ENCODE measurements at places on chromosomes 6 and 20.

GRCh38 chr6:27303613-27304272 is 8.3 kb downstream of the POM121L2 start:
- H3K4me1 ChIP-seq = no peaks in the 10 kb centered on the region
- H3K27ac ChIP-seq = no peak overlapping the region
- peaks cover 20% of the 10 kb centered on the region for H3K27me3 ChIP-seq
- H3K4me3 ChIP-seq = no peak overlapping the region
- H3K36me3 ChIP-seq = no peaks in the 10 kb centered on the region

GRCh38 chr6:85458184-85458583 is 8.3 kb downstream of the NT5E start:
- H3K27ac ChIP-seq = no peak overlapping the region
- H3K36me3 ChIP-seq = no peaks in the 10 kb centered on the region
- DNase-seq = no peak

GRCh38 chr6:143696664-143697000 is 18.9 kb downstream of the PHACTR2 start:
- H3K4me1 ChIP-seq = peaks cover 65% of the 10 kb centered on the region
- no peaks in the 10 kb centered on the region for H3K27me3 ChIP-seq
- no peak overlapping the region for H3K27ac ChIP-seq
- H3K36me3 ChIP-seq = no peaks in the 10 kb centered on the region

- peaks cover 46% of the 10 kb centered on the region for H3K4me1 ChIP-seq
- no peaks in the 10 kb centered on the region for H3K36me3 ChIP-seq
- peak overlapping the region; percentile 69 for H3K27ac ChIP-seq
- H3K27me3 ChIP-seq = no peaks in the 10 kb centered on the region
- no peak overlapping the region for H3K4me3 ChIP-seq
- no peak for DNase-seq
These were observed 58.5 kb downstream of the RBM38 start for GRCh38 chr20:57449398-57450354.

- no peaks in the 10 kb centered on the region for H3K36me3 ChIP-seq
- no peak for DNase-seq
- H3K27me3 ChIP-seq = no peaks in the 10 kb centered on the region
- H3K4me3 ChIP-seq = no peak overlapping the region
- H3K4me1 ChIP-seq = no peaks in the 10 kb centered on the region
These were observed 775.8 kb downstream of the MAFB start for GRCh38 chr20:39913274-39913673.

DNA sequence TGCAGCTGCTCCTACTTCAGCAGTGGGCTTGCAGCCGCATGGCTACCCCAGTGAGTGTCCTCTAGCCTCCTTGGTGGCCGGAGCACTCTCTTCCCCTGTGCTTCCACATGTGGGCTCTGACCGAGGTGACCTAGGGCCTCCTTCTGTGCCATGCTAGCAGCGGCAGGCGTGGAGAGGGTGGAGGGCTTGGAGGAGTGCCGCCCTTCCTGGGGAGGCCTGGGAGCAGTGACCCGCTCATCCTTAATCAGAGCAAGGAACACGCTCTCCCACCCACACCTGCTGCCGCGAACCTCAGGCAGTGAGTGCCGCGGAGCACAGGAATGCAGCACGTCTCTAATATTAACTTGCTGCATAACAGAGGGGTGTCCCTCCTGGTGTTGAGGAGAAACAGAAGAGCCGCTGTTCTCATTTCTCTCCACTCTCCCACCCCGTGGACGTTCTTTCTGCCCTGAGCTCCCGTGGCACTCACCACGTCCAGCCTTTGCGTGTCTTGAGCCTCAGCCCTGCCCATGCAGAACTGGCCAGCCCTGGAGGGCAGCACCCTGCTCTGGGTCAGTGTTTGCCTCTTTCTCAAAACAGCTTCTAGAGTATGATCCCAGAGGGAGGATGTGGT is 31.9 kb downstream of the DUSP22 start:
- DNase-seq = no peak
- H3K4me1 ChIP-seq = peaks cover 14% of the 10 kb centered on the region
- H3K4me3 ChIP-seq = no peak overlapping the region
- no peaks in the 10 kb centered on the region for H3K36me3 ChIP-seq
- H3K27me3 ChIP-seq = no peaks in the 10 kb centered on the region

GRCh38 chr6:85037221-85037620 is 272.8 kb upstream of the TBX18 start:
- no peak for DNase-seq
- H3K36me3 ChIP-seq = no peaks in the 10 kb centered on the region
- H3K4me1 ChIP-seq = no peaks in the 10 kb centered on the region
- H3K4me3 ChIP-seq = no peak overlapping the region
- no peak overlapping the region for H3K27ac ChIP-seq

DNA sequence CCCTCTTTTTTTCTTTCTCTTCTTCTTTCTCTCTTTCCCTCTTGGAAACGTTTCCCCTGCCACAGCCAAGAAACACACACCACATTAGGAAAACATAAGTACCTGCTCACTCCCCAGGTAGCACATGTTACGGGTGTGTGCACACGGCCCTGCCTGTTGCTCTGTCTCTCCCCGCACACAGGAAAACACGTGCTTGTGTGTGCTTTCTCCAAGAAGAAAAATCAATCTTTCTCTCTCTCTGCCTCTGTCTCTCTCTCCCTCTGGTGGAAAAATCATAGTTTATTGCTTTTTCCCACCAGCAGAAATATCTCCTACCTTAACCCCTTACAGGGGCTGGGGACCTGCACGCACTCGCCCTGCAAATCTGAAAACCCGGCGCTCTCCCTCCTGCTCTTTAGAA is 102.3 kb downstream of the EDN3 start:
- DNase-seq = no peak
- no peaks in the 10 kb centered on the region for H3K4me1 ChIP-seq
- H3K27ac ChIP-seq = no peak overlapping the region
- H3K4me3 ChIP-seq = no peak overlapping the region
- H3K36me3 ChIP-seq = no peaks in the 10 kb centered on the region

- DNase-seq = no peak
- no peak overlapping the region for H3K4me3 ChIP-seq
- no peaks in the 10 kb centered on the region for H3K36me3 ChIP-seq
These were observed 549.3 kb downstream of the PRKN start for GRCh38 chr6:162178266-162178665.

DNA sequence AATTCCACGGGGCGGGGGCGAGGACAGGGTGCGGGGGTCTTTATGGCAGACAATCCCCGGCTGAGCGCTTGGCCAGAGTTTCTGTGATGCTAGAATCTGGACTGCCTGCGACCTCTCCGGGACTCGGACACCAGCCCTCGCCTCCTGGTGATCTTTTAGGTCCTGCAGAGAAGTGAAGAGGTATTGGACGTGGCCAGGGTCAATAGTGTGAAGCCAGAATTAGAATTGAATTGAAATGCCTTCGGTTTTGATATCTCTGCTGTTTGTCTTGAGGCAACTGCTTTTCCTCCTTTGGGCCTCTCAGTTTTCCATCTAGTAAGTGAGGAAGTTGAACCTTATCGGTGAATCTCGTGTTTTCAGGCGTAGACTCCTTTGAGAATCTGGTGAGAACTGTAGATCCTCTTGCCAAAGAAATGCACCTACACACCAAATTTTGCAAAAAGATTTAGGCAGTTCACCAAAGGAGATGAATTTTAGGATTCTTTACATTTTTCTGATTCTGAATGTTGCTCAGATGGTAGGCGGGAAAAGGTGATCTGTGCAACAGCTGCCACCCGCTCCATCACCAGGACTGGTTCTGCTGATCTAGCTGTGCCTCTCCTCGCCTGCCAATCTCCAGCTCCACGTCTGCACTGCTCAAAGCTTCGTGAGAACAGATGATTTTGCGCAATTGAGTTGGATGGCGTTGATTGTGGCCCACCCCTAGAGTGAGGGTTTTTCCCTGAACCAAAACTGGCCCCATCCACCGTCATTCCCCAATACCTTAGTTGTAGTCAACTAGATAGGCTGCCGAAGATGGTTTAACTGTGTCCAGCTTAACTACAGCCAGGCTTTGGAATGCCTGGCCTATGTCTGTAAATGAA is 837 bp upstream of the OSER1 start:
- no peak for DNase-seq
- H3K4me3 ChIP-seq = peak overlapping the region; percentile 77
- H3K4me1 ChIP-seq = peaks cover 29% of the 10 kb centered on the region

GRCh38 chr20:13286607-13287006 is 65.5 kb downstream of the ISM1 start:
- H3K4me3 ChIP-seq = no peak overlapping the region
- DNase-seq = no peak
- H3K27ac ChIP-seq = no peak overlapping the region
- H3K36me3 ChIP-seq = no peaks in the 10 kb centered on the region
